Effector memory CD4-positive, alpha-beta T cell (primary cell): ENCODE measurements at places on chromosomes 1 and 21.

GRCh38 chr1:10818262-10819197 is 22.1 kb upstream of the CASZ1 start:
- no peak for DNase-seq

- DNase-seq = no peak
Observed at GRCh38 chr21:34204481-34205439, 131.4 kb downstream of the MRPS6 start.

GRCh38 chr1:230084408-230085177 is 17.6 kb downstream of the GALNT2 start:
- no peak for DNase-seq

GRCh38 chr1:225915538-225915991 is 8.5 kb downstream of the PYCR2 start:
- DNase-seq = no peak

- no peak for DNase-seq
Observed at GRCh38 chr1:245585252-245585959, 430.6 kb downstream of the KIF26B start.

DNA sequence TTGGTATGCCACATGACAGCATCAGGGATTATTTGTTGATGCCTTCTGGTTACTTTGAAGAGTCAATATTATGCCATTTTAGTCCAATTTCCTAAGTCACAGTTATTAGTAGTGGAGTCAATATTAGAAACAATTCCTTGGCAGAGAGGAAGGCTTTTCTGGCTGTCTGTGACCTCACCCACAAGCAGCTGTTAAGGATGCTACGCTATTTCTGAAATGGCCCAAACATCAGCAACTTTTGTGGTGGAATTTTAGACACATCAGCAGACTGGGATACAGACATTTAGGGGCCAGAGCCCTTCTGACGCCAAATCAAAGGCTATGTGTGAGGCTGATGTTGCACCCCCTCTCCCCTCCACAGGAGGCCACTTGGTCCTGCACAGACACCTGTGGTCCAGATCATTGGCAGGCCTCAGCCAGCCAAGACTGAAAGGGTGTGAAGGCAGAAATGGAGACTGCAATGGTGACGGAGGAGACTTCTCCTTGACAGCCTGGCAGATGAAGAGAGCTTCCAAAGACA is 9.2 kb upstream of the RXRG start:
- DNase-seq = no peak

GRCh38 chr1:226980122-226980560 is 40.0 kb downstream of the COQ8A start:
- DNase-seq = no peak
